ENCODE measurements at places on chromosomes 3 and 15.

GRCh38 chr3:157330206-157330605 is 106.4 kb upstream of the PTX3 start:
- DNase-seq: no peak

- DNase-seq: no peak
Observed at GRCh38 chr3:193080821-193081365, 160.1 kb upstream of the PLAAT1 start.

- DNase-seq: no peak
Observed at GRCh38 chr3:52983828-52984227, 62.0 kb downstream of the SFMBT1 start.

GRCh38 chr15:62588938-62589670 is 424.0 kb upstream of the C2CD4B start:
- no peak for DNase-seq

- DNase-seq: no peak
Observed at GRCh38 chr3:42270561-42270960, 4.6 kb upstream of the CCK start.

DNA sequence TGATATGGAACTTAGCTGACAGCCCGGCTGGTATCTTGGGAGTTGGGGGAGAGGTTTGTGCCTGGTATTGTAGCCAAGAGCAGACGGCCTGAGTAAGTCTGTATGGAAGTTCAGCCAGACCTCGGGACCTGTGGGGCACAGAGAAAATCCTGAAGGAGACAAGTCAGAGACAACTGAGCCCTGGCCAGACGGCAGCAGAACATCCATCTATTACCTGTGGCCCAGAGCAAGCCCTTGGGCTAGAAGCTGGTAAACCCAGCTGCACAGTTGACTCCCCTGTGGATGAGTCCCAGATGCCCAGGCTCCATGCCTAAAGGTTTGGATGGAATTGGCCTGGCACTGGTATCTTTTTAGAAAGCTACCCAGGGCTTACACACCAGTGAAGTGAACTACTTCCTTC is 70.4 kb upstream of the DLG1 start:
- no peak for DNase-seq

GRCh38 chr15:92845126-92845508 is 55.0 kb upstream of the CHD2 start:
- no peak for DNase-seq

- DNase-seq: no peak
Observed at GRCh38 chr3:161266731-161267150, 45.6 kb downstream of the NMD3 start.

DNA sequence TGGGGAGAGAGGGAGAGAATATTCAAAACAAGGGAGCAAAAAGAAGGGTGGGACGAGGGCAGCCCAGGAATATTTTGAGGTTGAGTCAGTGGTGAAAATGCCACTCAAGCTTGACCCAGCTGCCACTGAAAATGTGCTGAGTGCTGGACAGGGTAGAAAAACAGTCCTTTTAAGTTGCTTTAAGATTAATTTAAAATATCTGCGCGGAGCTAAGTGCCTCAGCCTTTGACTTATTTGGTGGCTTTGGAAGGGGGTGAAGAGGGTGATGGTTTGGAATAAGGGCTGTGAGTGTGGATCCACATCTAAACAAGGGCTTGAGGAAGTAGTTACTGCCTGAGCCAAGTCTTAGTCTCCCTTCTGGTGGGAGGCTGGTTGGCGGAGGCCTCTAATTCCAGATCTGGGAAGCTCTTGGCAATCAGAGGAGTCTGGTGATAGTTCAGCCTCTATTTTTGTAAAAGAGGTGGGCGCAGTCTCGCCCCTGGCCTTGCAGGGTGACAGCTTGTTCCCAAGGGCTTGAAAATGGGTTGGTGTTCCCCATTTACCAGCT is 280.8 kb upstream of the ROPN1 start:
- DNase-seq: no peak

DNA sequence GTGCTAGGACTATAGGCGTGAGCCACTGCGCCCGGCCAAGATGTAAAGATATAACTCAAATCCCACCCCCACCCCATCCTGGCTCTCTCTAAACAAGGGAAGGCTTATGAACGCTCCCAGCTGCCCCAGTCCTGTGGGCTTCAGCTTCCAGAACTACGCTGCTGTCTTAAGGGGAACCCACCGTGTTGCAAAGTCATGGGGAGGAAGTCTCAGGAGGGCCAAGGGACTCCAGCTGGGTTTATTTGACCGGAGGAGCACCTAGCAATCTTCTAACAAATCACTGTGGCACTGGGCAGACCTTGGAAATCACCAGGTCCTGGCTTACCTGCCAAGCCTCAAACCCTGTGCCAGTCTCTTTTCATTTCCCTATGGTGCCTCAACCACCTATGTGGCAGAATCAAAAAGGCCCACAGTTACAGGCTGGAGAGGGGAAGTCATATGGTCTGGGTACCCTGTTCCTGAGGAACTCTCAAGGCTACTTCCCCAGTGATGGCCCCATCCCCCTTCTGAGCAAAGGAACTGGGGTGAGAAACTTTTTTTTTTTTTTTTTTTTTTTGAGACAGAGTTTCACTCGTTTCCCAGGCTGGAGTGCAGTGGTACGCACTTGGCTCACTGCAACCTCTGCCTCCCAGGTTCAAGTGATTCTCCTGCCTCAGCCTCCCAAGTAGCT is 83.4 kb downstream of the RBPMS2 start:
- DNase-seq: no peak

- DNase-seq: no peak
Observed at GRCh38 chr15:74042603-74043424, 39.5 kb downstream of the GOLGA6A start.

- DNase-seq: no peak
Observed at GRCh38 chr3:192655040-192655439, 72.3 kb downstream of the FGF12 start.

GRCh38 chr3:11917051-11917450 is 70.4 kb upstream of the TAMM41 start:
- DNase-seq: no peak

DNA sequence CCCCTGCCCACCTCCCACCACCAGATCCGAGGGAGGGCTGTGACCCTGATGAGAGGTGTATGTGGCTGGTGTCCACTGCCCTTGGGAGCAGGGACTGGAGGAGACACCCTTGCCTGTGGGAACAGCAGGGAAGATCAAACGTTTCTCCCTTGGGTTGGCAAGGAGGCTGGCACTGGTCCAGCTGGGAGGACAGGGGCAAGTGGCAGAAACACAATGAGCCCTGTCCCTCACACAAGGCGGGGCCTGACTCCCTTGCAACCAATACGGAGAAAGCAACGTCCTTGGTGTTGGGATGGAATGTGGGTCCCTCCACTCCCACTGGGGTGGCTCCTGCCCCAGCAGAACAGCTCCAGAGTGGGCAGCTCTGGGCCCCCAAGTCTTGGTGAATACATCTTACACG is 5.2 kb downstream of the HYAL2 start:
- no peak for DNase-seq

DNA sequence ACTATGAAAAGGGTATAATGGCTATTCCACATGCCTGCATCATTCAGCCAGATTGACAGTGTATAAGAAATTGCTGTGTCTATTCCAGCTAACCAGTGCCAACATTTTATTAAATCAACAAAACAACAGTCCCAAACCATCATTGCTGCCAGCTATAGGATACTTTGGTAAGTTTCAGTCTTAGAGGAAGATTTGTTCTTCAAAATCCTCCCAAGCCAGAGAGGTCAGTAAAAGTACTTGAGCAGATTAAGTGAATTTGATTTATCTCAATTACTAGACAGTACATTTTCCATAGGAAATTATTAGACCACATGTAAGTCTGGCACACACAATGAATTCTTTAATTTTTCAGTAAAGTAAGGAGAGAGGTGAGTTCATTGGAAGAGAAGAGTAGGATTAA is 50.7 kb downstream of the TFG start:
- no peak for DNase-seq

DNA sequence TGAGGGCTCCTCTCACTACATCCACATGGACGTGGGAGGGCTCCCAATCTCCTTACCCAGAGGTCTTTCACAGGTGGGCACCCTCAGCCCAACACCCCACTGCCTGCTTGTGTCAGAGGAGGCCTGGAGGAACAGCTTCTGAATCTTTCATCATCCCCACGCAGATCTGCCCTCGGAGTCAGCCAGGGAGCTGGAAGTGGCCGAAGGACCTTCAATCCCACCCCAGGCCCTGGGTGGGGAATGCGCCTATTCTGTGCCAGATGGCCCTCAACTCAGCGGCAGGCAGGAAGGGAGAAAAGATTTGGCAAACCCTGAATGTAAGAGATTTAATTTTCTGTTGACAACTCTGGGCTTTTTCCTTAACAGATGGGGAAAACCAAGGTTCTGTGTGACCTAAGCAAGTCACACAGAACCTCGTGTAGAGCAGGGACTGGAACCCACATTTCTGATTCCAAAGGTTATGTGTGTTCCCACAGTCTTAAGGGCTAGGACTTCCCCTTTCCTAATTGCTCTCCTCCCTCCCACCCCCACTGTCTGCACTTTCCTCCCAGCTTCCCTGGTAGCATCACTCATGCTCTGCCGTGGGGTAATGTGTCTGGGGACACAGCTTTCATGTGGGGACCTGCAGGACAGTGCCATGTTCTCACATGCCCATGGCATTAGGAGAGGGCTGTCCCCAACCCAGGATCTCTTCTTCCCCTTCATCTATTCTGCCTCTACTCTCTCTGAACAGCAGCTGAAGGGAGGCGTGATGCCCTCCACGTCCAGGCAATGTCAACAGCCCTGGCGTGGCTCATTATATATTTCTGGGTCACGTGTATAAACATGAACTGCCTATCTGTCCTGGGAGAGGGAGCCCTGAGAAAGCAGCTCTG is 98.1 kb downstream of the SEMA5B start:
- no peak for DNase-seq

DNA sequence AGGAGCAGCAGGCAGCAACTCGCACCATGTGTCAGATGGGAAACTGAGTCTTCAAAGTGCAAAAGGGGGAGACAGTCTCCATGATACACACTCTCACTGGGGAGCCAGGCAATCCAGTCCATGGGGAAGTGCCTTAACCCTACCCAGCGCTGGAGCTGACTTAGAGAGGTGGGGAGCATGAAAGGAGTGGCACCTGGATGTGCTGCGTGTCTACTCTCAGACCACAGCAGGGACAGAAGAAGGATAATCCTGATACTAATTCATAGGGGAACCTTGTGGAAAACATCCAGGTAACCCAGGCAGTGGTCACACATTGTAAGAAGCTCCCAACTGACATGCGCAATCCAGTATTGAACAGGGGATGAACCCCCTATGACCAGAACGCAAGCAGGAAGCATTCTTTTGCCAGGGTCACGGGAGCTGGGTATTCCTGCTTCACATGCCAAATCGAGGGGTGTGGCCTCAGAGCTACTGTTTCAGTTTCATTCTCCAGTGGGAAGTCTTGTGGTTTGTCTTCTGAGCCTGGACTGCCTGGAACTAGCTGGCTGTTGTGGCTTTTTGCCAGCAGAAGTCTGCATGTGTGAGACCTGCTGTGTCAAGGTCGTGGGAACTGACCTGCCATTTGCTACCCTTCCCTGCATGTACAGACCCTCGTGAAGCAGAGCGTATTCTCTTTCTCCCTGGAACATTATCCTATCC is 367.6 kb upstream of the NDN start:
- no peak for DNase-seq

DNA sequence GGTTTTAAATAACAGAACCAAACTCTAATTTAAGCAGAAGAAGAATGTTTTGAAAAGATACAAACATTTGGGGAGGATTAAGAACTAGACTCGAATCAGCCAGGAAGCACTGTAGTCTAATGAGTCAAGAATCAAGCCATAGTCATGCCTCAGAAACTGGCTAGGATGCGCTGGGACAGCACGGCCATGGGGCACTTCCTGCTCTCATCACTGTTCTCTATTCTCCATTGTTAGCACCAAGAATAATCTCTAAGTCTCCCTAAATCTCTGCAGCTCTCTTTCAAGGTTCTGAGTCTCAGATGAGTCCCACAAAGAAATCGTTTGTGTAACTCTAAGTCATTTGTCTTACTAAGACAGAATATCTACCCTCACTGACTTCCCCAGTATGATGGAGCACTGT is 399.0 kb upstream of the KCNMB2 start:
- no peak for DNase-seq

DNA sequence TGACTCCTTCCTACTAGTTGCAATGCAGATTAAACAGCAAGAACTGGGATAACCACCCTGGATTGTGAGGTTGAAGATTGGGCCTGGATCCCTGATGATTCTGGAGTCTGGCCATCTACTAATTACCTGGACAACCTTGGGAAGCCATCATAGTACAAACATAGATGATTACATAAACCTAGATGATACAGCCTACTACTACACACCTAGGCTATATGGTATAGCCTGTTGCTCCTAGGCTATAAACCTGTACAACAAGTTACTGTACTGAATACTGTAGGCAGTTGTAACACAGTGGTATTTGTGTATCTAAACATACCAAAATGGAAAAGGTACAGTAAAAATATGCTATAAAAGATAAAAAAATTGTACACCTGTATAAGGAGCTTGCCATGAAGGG is 48.0 kb downstream of the NSUN3 start:
- DNase-seq: no peak

GRCh38 chr3:126498929-126499328 is 18.6 kb downstream of the UROC1 start:
- no peak for DNase-seq

DNA sequence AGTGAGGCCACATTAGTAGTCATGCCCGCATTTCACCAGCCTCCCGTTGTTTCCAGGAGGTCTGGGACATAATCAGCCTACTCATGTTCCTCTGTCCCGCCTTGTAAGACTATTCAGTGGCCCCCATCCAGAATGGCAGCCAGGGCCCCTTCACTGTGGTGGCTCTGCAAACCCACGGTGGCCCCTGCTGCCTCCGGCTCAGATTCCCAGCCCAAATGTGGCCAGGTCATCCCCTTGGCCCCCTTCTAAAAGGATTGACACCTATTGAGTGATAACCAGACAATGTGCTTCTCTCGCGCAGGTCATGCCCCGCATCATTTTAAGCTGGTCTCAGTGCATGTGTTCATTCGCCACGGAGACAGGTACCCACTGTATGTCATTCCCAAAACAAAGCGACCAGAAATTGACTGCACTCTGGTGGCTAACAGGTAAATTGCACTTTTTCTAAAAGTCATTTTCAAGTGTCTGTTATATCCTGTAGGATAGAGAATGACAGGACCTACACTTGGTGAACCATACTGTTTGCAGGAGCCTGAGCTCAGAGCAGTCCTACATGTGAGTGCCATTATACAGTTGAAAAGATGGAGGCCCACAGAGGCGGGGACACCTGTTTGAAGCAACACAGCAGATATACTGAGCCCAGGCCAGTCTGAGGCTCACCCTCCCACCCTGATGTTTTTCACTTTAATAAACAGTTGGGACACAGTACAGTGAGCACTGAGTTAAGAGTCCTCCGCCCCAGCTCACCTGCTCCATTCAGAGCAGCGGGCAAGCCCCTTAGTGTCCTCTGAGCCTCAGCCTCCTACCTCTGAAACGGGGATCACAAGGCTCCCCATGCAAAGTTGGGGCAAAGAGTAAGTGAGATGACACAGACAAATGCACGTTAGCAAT is 47.7 kb downstream of the PXYLP1 start:
- DNase-seq: no peak

GRCh38 chr3:184485906-184486305 is 75.7 kb upstream of the EPHB3 start:
- DNase-seq: no peak

GRCh38 chr3:12400616-12401194 is 83.6 kb upstream of the TSEN2 start:
- DNase-seq: no peak

GRCh38 chr15:81111510-81112470 is 22.3 kb upstream of the CFAP161 start:
- no peak for DNase-seq

GRCh38 chr3:17730318-17730967 is 12.0 kb downstream of the TBC1D5 start:
- no peak for DNase-seq

GRCh38 chr15:67372543-67372942 is 118.0 kb downstream of the IQCH start:
- no peak for DNase-seq

Measured in GOT3 (cell line).